ENCODE measurements at places on chromosomes 3 and 15. TPM values are rescaled to one million over a fixed set of nuclear protein-coding genes. Genes with fewer than 3 reads are reported as not detected.

Gene GOLGA8H
- 2.7 TPM for total RNA-seq

Gene NR2E3
- total RNA-seq, result 0.18 TPM

Gene ZSCAN2
- 16.6 TPM for total RNA-seq

Gene ADGRG7
- not detected for total RNA-seq

Gene ZNF620
- total RNA-seq, result 1.9 TPM

Gene ADAMTSL3
- 0.31 TPM for total RNA-seq

Gene ARRDC4
- 0.31 TPM for total RNA-seq

Gene CCDC13
- total RNA-seq, result 0.79 TPM

Gene EXD1
- total RNA-seq, result not detected

Gene XCR1
- not detected for total RNA-seq

Gene SLC22A13
- not detected for total RNA-seq
